Stimulated activated CD4-positive, alpha-beta T cell treated with anti-CD3 and anti-CD28 coated beads, Interleukin-12 subunit alpha, Interleukin-12 subunit beta, amount 100 ng/mL, for 24 hours (primary cell): ENCODE measurements at places on chromosomes 4 and X.

- no peak for DNase-seq
Measured at GRCh38 chrX:17359500-17359899, 15.5 kb upstream of the NHS start.

DNA sequence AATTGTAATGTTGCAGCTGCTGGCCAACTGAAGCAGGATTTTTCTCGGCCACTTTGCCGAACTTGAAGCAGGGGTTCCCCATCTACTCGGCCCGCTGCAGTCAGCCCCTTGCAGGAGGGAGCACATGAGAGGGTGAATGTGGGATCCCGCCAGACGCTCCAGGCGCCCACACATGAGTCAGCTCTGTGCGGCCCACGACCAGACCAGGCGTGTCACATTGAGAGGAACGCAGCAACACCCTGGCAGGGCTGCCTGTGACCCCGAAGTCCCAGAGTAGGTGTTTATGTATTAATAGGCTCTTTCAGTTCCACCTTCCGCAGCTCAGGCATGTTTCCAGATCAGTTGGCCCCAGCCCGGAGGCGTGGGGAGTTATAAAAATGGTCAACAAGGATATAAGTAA lies 344.7 kb upstream of the PABPC4L start:
- DNase-seq = no peak

DNA sequence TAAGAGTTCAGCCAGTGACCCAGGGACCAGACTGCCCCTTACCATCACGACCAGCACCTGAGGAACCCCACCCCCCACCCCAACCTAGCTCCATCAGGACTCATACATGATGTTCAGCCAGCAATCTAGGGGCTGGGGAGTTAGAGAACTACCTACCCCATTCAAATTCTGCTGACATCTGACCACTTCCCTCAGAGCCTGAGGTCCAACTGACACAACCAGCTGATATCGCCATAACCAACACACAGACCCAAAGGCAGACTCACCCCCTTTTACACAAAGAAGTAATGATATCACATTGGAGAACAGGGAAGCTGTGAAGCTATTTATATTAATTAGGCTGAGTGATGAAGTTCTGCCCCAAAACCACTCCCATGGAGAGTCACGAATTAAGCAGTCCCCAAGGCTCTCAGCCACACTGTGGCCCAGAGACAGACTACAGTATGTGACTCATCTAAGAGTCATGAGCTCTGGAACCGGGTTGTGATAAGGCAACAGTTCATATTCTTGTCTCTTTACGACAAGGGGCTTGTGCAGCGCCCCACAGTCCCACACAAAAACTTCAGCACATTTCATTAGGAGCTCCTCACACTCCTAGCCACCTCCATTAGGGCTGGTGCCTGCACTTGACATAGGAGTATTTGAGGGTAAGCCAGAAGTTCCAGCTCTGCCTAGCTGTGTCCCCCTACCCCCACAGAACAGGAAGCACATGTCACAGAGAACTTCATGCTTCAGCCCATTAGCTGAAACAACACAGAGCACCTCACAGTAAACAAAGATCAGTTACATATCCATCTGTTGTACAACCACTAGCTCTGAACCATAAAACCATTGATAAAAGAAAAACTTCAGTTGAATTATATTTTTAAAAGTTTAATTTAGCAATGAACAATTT lies 184.7 kb upstream of the ZCCHC13 start:
- DNase-seq = no peak

- DNase-seq = no peak
Measured at GRCh38 chrX:24858004-24858746, 157.6 kb downstream of the ARX start.

DNA sequence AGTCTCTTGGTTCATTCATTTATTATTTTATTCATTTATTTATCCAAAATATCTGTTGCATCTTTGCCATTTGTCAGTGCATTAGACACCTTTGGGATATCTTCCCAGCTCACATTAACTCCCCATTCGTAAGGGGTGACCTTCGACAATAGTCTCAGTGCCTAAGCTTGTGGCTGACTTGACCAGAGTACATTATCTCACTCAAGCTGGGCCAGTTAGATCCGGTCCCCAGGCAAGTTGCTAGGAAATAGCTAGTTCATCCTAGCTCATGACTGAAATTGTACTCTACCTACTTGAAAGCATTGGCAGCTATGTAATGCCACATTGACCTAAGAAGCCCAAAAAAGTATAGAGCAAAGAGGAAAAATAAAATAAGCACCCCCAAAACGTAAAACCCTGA lies 165.3 kb downstream of the FBXO8 start:
- no peak for DNase-seq

GRCh38 chr4:38233727-38234480 lies 273.7 kb downstream of the PTTG2 start:
- DNase-seq = no peak
